ENCODE measurements at places on chromosomes 2 and 18.

- no peak overlapping the region for H3K27ac ChIP-seq
- H3K27me3 ChIP-seq, result no peaks in the 10 kb centered on the region
- H3K36me3 ChIP-seq, result no peaks in the 10 kb centered on the region
- no peak for ATAC-seq
- no peak overlapping the region for H3K4me3 ChIP-seq
Observed at GRCh38 chr2:59961746-59962145, 591.7 kb downstream of the BCL11A start.

GRCh38 chr2:73297151-73297559 lies 3.8 kb upstream of the EGR4 start:
- no peak overlapping the region for H3K27ac ChIP-seq
- no peak for ATAC-seq
- no peak overlapping the region for H3K4me3 ChIP-seq
- H3K36me3 ChIP-seq, result no peaks in the 10 kb centered on the region
- H3K4me1 ChIP-seq, result no peaks in the 10 kb centered on the region

DNA sequence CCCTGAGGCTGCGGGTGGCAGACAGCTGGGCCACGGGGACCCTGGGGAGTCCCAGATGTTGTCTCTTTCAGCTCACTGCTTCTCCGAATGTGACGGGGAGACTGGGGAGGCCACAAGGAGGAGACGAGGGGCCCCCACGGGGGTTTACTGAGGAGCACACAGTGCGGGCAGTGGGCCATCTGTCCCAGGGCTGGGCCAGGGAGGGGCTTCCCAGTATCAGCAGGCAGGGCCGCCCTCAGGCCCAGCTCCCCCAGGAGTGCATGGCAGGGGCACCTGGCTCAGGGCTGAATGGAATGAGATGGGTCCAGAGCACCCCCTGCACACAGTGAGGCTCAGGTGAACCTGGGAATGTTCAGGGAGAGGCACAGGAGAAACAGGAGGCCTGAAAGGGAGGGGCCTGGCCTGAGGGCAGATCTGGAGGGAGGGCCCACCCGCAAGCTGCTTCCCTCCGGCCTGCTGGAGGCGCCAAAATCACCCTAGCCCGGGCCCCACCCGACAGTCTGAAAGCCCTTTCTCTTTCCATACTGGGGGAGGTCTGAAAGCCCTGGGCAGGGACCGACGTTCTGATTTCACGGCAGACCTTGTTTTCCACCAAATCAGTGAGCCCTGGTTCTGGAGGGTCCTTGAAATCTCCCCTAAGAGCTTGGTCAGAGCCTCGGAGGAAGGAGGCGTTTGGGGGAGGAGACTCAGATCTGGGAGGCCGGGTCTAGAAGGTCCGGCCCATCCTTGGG lies 35.5 kb upstream of the PTMA start:
- no peak for ATAC-seq
- no peaks in the 10 kb centered on the region for H3K36me3 ChIP-seq
- H3K4me1 ChIP-seq, result peaks cover 3% of the 10 kb centered on the region

DNA sequence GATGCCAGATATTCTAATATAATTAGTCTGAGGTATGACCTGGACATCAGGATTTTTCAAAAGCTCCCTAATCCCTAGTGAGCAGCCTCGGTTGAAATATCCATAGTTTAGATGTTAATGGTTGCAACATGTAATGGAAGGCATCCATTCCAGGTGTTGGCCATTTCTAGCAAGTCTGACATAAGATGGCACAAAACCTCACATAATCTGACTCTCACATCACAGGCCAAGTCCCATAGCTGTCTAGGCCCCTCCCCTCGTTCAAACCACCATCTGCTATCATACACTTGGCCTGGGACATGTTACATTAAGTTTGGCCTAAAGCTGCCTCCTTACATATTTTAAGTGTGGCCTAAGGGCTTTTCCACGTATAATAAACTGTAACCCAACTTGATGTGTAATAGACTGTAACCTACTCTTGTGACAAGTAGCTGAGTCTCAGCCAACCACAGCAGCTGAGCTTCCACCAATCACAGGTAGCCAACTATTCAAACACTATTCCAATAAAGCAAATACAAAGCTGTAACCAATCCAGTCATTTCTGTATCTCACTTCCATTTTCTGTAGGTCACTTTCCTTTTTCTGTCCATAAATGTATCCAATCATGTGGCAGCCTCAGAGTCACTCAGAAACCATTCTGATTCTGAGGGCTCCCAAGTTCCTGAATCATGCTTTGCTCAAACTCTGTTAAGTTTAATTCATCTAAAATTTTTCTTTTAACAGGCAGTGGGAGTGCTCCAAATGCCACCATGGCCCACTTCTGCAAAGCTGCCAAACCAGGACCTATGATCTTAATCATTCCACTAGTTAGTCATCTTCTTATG lies 59.4 kb downstream of the ADD2 start:
- H3K27ac ChIP-seq, result no peak overlapping the region
- no peaks in the 10 kb centered on the region for H3K4me1 ChIP-seq
- H3K36me3 ChIP-seq, result no peaks in the 10 kb centered on the region
- ATAC-seq, result no peak

- H3K4me3 ChIP-seq, result no peak overlapping the region
- no peaks in the 10 kb centered on the region for H3K4me1 ChIP-seq
- H3K27me3 ChIP-seq, result peaks cover 13% of the 10 kb centered on the region
Observed at GRCh38 chr2:85157345-85157744, 24.2 kb downstream of the TCF7L1 start.

GRCh38 chr2:196635156-196635555 lies 4.4 kb upstream of the CCDC150 start:
- H3K4me3 ChIP-seq, result no peak overlapping the region
- peaks cover under 1% of the 10 kb centered on the region for H3K4me1 ChIP-seq
- no peaks in the 10 kb centered on the region for H3K36me3 ChIP-seq
- ATAC-seq, result no peak
- H3K27ac ChIP-seq, result no peak overlapping the region
- peaks cover 7% of the 10 kb centered on the region for H3K27me3 ChIP-seq

DNA sequence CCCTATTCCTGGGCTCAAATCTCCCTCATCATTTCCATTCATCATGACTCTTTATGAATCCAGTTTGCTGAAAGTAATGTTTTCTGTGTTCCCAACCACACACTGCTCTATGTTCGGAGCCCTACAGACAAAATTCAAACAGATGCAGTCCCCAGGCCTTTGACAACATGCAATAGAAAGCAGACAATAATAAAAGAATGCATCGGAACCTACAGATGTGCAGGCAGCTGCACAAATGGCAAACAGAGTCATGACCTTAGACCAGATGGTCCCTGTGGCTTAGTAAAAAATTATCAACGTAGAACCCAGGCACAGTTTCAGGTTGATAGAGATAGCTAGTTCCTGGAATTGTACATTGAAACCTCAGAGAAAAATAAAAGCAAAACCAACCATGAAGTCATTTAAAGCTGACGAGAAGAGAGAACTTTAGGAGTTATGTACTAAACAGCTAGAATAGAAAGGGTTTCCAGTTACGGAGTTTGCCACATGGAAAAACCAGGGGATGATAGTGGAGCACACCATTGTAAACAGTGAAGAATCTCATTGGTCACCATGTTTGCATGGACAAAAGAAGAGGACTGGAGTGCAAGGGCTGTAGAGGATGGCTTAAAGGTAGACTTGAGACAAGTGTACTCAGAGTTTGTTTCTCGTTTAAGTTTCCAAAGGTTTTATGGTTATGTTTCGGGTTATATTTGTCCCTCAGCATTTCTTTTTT lies 23.2 kb upstream of the ACVR1 start:
- H3K4me3 ChIP-seq, result peak overlapping the region; percentile 82
- H3K27me3 ChIP-seq, result no peaks in the 10 kb centered on the region
- H3K36me3 ChIP-seq, result peaks cover 11% of the 10 kb centered on the region

GRCh38 chr18:15165048-15165447 lies 417.1 kb downstream of the ANKRD30B start:
- no peaks in the 10 kb centered on the region for H3K4me1 ChIP-seq
- H3K27me3 ChIP-seq, result peaks cover 10% of the 10 kb centered on the region
- no peak overlapping the region for H3K27ac ChIP-seq
- H3K36me3 ChIP-seq, result no peaks in the 10 kb centered on the region
- no peak overlapping the region for H3K4me3 ChIP-seq
- ATAC-seq, result no peak

- H3K4me1 ChIP-seq, result peaks cover 10% of the 10 kb centered on the region
- peaks cover 40% of the 10 kb centered on the region for H3K36me3 ChIP-seq
- no peaks in the 10 kb centered on the region for H3K27me3 ChIP-seq
- no peak for ATAC-seq
Observed at GRCh38 chr2:43266711-43267111, 40.3 kb upstream of the ZFP36L2 start.

DNA sequence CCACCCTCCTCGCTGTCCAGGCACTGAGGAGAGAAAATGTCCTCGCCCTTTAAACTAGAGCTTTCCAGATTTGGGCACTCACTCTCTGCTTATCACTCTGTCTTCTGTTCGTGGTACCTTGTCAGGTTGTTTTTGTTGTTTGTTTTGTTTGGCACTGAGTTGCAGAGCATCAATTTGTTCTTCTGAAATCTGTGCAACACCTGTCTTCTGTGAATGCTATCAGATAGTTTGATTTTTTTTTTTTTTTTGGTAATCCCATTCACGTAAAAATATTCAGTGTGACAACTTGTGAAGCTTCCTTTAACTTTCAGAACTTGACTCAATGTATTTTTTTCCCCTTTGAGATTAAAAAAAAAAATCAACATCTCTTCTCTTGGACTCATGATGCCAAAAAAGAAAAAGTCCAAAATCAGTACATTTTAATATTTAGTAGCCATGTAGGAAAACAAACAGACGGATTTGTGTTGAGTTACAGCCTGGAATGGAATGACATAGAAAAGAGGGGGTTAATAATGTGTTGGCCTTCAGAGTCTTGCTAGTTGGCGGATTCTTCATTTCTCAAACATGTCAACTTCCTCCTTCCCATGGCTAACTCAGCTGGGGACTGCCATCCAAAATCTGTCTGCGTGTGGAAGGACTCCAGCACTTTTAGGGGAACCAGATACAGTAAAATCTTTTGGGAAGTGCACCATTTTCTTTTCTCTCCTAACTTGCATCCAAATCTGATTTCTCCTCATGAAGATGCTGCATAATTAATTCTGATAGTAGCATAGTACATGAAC lies 1.6 kb downstream of the TMEM178A start:
- H3K27me3 ChIP-seq, result peaks cover 65% of the 10 kb centered on the region
- H3K4me3 ChIP-seq, result peak overlapping the region; percentile 63
- peaks cover 6% of the 10 kb centered on the region for H3K4me1 ChIP-seq
- ATAC-seq, result no peak
- no peak overlapping the region for H3K27ac ChIP-seq

- ATAC-seq, result no peak
- H3K4me3 ChIP-seq, result no peak overlapping the region
- H3K27ac ChIP-seq, result no peak overlapping the region
- H3K4me1 ChIP-seq, result peaks cover 7% of the 10 kb centered on the region
- H3K27me3 ChIP-seq, result peaks cover 12% of the 10 kb centered on the region
Observed at GRCh38 chr2:33314541-33314940, 161.9 kb upstream of the RASGRP3 start.

DNA sequence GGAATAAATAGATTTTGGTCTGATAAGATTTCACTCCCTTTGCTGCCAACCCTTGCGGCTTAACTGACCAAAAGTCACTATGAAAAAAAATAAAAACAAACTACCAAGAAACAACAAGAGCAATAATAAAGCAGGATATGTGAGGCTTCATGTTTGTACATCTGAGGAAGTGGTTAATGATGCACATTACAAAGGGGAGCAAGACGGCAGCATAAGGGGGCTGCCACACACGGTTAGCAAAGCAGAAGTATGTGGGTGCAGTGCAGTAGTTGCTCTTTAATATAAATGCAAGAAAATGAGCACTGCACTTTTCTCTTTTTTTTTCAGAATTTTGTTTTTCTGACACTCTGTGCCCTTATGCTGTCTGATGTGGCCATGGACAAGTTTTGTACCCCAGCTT lies 377.1 kb upstream of the CNTNAP5 start:
- H3K27ac ChIP-seq, result no peak overlapping the region
- no peak overlapping the region for H3K4me3 ChIP-seq
- H3K27me3 ChIP-seq, result no peaks in the 10 kb centered on the region
- H3K4me1 ChIP-seq, result no peaks in the 10 kb centered on the region
- no peak for ATAC-seq

- no peak overlapping the region for H3K4me3 ChIP-seq
- no peaks in the 10 kb centered on the region for H3K36me3 ChIP-seq
- no peaks in the 10 kb centered on the region for H3K4me1 ChIP-seq
- H3K27ac ChIP-seq, result no peak overlapping the region
- ATAC-seq, result no peak
Observed at GRCh38 chr18:73270920-73271634, 403.3 kb upstream of the NETO1 start.

DNA sequence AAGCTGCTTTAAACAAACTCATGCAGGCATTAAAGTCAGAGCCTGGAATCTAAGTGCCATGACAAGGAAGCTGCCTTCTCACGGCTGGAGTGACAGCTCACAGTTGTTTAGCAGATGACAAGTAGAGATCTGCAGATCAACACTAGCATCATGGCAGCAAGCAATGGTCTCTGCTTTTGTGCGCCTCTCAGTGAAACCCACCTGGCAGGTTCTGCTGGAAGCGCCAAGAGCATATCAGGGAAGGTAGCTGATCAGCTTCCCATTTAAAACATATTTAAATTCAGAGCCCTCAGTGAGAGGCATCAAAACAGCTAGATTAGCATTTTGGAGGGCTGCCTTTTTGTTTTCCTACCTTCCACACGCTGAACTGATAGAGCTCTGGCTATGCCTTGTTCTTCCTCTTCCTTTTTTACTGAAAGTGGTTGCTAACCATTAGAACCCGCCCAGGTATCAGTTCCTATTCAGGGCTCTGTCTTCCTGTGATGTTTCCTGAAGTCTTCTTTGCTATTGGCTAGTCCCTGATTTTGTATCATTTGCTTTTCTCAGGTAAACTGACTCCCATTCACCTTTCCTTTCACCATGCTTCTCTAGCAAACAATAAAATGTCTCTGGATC lies 70.8 kb downstream of the TMEM200C start:
- peaks cover 8% of the 10 kb centered on the region for H3K27me3 ChIP-seq
- ATAC-seq, result no peak
- no peaks in the 10 kb centered on the region for H3K36me3 ChIP-seq
- H3K4me1 ChIP-seq, result no peaks in the 10 kb centered on the region

DNA sequence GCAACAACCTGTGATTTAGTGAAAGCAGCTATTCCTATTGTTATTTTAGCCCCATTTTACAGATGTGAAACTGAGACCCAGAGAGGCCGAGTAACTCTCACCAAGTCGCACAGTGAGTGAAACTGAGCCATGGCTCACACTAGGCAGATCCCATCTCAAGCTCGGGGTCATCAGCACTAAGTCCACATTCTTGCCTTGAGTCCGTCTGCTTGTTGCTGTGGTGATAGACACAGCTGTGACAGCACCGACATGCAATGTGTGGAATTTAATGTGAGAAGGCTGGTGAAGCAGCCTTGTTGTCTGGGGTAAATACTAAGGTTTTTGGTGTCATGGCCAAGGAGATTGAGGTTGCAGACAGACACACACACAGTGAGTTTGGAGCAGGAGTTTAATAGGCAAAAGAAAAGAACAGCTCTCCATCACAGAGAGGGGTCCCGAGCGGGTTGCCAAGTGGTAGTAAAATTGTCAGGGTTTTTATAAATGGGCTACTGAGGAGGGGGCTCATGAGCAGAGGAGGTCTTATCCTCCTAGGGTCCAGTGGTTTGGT lies 40.2 kb upstream of the GMCL1 start:
- no peak for ATAC-seq
- H3K4me1 ChIP-seq, result no peaks in the 10 kb centered on the region
